ENCODE measurements at places on chromosomes 11 and 22.

DNA sequence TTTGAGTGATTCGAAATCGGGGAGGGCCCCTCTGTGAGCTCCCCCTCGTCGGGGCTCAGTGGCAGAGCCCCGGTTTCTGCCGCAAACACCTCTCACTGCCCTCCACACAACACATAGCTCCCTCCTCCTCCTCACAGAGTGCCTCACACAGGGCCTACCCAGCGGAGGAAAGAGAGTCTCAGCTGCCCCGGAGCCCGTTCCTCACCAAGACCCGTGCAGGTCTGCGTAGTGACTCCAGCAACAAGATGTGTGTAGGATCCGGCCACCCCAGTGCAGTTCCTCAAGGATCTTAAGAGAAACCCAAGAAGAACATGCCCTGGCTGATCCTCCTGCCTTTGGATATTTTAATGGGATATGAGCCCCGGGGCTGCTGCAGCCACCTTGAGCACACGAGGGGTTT lies 238.4 kb downstream of the BRD1 start:
- DNase-seq, result no peak

- no peak for DNase-seq
Observed at GRCh38 chr11:27864091-27864491, 163.8 kb upstream of the BDNF start.

GRCh38 chr22:27212617-27213177 lies 555.3 kb downstream of the MIAT start:
- DNase-seq, result peak; percentile 65

- DNase-seq, result no peak
Observed at GRCh38 chr11:76085270-76085669, 121.0 kb downstream of the WNT11 start.

DNA sequence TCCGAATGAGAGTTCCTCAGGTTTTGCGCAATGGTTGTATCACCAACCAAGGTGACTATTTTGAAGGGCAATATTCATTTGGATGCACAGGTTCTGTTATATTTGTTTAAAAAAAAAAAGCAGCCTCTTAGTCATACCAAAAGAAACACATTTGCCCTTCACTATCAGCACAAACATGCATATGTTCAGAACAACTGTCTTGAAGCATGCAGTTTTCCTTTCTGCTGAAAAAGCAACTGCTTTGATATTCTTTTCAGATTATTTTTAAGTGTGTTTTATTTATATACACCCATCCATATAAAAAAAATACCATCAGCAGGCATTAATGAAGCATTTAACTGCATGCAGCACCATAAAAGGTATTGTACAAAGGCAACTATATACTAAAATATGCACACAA lies 67.8 kb downstream of the RBFOX2 start:
- no peak for DNase-seq

- no peak for DNase-seq
Observed at GRCh38 chr11:106087815-106088435, 10.5 kb downstream of the AASDHPPT start.

- DNase-seq, result no peak
Observed at GRCh38 chr11:69699213-69699612, 4.6 kb downstream of the FGF19 start.

GRCh38 chr22:28768701-28769393 lies 3.6 kb upstream of the CCDC117 start:
- no peak for DNase-seq

DNA sequence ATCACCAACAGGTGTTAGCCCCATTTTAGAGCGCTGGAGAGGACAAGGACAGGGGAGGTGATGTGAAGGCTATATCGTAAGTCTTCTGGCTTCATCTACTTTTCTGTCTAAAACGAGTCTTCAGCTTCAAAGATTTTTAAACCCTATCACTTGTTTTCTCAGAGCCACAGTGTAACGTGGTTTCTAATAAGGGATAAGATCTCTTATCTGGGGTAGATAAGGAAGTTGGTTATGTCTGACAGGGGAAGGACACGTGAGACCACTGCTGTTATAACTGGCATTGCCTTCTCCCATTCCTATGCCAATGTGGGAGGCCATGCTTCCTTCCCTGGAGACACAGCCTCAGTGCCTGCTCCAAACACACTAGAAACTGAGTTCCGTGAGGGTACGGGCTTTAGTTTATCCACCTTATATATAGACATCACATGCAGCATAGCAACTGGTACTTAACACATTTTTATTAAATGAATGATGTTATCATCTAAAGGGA lies 39.3 kb downstream of the LARGE2 start:
- DNase-seq, result no peak

GRCh38 chr22:49788504-49788903 lies 39.2 kb downstream of the BRD1 start:
- DNase-seq, result no peak

- DNase-seq, result no peak
Observed at GRCh38 chr22:29765905-29766631, 739 bp downstream of the ZMAT5 start.

DNA sequence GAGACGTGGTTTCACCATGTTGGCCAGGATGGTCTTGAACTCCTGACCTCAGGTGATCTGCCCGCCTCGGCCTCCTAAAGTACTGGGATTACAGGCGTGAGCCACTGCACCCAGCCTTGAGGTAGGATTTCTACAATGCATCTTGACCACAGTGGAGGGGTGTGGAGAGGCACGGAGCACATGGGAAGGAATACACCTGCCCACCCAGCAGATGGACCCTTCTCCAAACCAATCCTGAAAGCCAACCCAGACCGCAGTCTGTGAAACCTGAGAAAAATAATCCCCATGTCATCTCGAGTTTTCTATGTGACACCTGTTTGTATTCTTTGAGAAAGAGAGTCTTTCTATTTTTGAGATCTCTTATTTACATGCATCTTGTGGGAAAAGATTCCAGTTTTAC lies 32.5 kb downstream of the LGR4 start:
- no peak for DNase-seq

DNA sequence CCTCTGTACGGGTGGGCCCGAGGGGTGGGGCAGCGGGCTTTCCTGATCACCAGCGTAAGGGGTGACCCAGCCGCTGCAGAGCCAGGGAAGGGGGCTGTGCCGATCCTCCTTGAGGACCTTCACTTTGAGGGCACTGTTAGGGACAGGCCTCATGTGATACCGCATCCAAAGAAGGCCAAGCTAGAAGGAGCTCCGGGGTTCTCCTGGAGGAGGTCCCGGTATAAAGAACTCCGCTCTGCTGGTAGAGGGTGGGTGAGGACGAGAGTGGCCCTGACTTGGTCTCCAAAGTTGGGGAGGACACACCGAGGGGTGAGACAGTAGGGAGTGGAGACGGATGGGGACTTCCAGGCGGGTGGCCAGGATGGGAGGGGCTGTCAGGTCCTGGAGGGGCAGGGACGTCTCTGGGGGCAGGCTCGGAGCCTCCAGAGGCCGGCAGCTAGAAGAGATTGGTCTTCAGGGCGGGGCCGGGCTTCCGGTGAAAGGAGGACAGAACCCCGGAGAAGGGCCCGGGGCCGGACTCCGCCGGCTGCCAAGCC lies 4.6 kb downstream of the PHOX2A start:
- no peak for DNase-seq

DNA sequence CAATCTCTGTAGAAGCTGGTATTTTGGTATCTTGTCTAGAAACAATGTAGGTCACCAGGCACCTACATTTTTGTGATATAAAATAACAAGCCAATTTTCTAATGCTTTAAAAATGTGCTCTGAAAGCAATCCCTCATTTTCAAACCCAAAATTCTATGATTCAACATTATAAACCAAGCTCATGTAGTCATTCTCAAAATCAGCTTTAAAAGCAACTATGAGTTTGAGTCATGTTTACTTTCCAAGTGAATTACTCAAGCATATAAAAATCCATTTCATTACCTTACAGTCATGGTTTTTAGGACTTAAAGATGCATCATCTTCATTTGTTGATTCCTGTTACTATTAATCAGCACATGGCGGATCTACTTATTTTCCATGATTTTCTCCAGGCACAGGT lies 216.4 kb downstream of the GRM5 start:
- DNase-seq, result no peak

- DNase-seq, result no peak
Observed at GRCh38 chr11:71930556-71931244, 1.9 kb downstream of the RNF121 start.

- peak; percentile 51 for DNase-seq
Observed at GRCh38 chr11:84089072-84090057, 803.2 kb upstream of the CCDC90B start.

DNA sequence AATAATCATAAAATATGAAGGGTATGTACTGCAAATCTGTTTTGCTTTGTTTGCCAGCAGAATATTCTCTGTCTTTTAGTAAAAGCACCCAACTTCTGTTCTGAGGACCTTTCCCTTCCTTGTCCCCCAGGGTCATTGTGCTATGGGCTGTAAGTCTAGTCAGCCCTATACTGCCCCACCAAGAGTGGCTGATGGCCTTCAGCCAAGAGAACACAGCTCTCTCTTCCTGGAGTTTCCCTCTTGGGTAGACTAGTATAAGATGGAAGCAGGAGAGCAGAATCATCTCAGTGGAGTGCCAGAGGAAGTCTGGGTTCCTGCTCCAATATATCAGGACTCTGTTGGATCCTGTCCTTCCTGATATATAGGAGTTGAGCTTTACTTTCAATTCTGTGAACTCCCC lies 29.0 kb downstream of the MMP13 start:
- no peak for DNase-seq

DNA sequence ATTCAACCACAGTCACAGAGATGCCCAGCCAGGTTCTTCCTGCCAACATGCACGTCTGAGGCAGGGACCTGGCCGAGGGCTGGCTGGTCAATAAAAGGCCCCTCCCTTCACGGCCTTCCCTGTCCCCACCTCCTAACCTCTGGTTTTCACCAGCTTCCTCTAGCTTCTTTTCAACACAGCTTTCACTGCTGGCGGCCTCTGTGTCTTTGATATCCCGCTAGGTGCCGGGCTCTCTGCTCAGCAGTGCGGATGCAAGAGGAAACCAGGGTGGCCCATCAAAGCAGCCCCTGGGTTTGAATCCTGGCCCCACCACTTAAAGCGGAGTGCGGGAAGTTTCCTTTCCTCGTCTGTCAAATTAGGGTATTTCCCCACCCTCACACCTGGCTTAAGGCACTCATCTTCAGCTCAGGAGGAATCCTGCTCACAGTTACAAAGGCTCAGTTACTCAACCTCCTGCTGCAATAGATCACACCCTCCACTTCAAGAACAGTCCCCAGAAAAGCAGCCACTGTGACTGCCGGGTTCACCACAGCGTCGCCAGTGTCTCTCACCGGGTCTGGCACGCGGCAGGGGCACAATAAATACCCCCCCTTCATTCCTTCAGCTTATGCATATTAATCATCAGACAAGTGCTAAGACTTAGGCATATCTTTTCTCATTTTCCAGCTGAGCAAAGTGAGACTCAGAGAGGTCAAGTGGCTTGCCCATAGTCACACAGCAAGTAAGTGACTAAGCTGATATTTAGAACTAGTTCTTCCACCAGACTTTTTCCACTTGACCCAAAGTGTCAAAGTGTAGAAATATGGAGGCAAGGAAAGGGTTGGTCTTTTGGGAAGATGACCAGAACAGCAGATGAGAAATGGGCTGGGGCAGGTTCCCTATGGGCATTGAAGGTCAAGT lies 45.7 kb downstream of the TXN2 start:
- DNase-seq, result no peak

All from COLO829 (cell line).